Activated T-cell treated with anti-CD3 and anti-CD28 coated beads, Interleukin-2, amount 50 U/mL, for 4 hours (primary cell): ENCODE measurements at places on chromosomes 2 and 18.

- DNase-seq, result no peak
Observed at GRCh38 chr2:170493426-170494097, 221.6 kb upstream of the SP5 start.

DNA sequence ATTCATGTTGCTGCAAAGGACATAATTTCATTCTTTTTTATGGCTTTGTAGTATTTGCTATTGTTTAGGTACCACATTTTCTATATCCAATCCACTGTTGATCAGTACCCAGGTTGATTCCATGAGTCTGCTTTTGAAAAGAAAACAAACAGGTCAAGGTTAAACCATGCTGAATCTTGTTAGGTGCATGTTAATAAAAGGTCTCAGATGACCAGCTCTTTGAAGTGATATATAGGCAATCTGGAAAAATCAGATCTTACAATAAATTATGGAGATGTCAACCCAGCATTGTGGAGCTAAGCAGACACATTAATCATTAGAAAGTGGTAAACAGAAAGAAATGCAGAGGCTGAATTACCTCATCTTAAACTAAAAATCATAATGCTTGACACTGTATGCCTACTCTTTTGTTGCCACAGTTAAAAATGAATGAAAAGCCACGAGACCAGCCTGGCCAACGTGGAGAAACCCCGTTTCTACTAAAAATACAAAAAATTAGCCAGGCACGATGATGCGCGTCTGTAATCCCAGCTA lies 246.0 kb downstream of the CTNNA2 start:
- no peak for DNase-seq

GRCh38 chr2:188576006-188576405 lies 284.3 kb downstream of the GULP1 start:
- no peak for DNase-seq

GRCh38 chr18:78912336-78912735 lies 67.3 kb upstream of the SALL3 start:
- DNase-seq, result no peak

DNA sequence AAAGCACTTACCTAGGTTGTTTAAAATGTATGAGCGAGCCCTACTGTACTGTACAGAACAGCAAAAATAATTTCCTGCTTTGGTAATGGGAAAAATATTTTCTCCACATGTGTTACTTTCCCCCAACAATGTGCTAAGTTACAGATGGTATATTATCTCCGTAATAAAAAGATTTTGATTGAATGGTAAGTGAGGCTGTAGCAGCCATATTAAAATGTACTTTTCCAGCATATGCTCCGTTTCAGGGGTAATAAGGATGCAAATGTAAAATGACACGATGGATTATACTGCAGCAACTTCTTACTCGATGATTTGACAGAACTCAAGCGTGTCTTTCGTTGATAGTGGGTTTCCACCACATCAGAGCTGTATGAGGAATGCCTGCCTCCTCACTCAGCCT lies 50.5 kb downstream of the OSBPL6 start:
- DNase-seq, result no peak

DNA sequence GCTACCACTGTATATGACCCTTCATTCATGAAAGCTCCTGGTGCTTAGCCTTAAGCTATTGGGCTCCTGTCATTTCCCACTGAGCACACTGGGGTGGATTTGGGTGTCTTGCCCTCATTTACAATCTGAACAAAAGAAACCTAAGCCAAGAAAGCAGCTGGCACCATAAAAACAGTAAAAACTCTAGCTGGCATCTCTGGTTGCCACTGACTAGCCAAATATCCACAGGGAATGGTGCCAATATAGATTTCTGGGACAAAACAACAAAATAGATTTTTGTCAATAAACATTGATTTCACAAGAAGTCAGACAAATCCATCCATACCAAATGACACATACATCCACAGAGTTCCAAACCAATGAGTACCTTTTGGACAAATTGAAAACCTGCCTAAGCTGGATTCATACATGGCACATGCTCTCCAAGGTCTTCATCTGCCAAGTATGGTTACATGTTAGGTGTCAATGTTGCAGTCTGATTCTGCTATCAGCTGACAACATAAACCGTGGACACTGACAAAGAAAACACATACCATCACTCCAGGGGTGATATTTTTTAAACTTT lies 1081.5 kb upstream of the ZEB2 start:
- no peak for DNase-seq

GRCh38 chr2:130951018-130951417 lies 114.3 kb downstream of the ARHGEF4 start:
- DNase-seq, result no peak

- DNase-seq, result no peak
Observed at GRCh38 chr2:142140434-142140845, 9.6 kb upstream of the LRP1B start.

DNA sequence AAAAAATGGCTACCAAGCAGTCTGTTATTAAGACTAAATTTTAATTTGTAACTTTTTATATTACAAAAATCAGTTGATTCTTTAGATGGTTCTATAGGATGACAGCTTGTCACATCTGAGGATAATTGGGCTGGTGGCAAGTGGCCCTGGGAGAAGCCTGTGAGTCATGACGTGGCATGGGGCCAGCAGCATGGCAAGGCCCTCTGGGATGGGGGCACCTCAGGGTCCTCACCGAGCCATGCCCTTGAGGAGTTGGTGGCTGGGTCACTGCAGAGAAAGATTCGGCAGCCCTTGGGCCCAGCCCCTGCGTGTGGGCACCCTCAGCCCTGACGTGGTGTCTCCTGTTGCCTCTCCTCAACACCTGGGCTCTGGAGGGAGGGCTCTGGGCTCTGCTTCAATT lies 49.7 kb downstream of the STK25 start:
- DNase-seq, result no peak

GRCh38 chr2:55114597-55114996 lies 64.3 kb upstream of the RTN4 start:
- no peak for DNase-seq

GRCh38 chr18:56982766-56983165 lies 164.1 kb upstream of the BOD1L2 start:
- DNase-seq, result no peak

DNA sequence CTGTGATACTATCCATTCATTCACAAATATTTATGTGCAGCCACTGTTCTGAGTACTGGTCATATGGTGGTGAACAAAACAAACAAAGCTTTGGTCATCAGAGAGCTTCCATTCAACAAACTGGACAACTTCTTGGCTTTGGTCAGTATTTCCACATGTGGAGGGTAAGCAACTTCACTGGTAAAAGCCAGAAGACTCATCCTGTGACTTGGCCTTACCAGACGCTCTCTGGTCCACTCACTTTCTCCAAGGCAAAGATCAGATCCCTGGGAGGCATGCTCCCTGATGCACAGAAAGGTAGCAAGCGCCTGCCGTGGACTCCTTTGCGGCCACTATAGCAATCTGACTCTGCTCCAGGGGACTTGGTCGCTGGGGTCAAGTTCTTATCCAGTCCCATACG lies 179.5 kb downstream of the EN1 start:
- DNase-seq, result no peak

- no peak for DNase-seq
Observed at GRCh38 chr2:33019796-33020195, 73.0 kb downstream of the LTBP1 start.

GRCh38 chr2:236971131-236971821 lies 114.4 kb upstream of the COPS8 start:
- no peak for DNase-seq

DNA sequence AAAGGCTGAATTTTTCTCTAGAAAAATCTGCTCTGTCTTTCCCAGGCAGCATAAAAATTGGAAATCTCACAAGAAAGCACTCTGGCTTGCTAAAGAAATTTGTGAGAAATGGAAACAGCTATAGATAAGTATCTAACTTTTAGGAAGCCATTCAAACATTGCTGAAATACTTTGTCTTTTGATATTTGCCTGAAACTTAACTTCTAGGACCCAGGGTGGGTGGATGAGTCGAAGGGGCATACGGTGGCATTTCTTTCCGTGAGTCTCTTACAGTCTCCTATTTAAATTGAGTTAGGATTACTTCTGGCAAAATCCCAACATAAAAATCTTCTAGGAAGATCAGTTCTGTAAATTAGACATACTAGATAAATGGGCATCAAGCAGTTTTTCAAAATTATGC lies 532 bp upstream of the COL3A1 start:
- no peak for DNase-seq

- no peak for DNase-seq
Observed at GRCh38 chr2:6140509-6140908, 448.3 kb downstream of the SOX11 start.

GRCh38 chr2:40118622-40119021 lies 333.3 kb downstream of the SLC8A1 start:
- no peak for DNase-seq

DNA sequence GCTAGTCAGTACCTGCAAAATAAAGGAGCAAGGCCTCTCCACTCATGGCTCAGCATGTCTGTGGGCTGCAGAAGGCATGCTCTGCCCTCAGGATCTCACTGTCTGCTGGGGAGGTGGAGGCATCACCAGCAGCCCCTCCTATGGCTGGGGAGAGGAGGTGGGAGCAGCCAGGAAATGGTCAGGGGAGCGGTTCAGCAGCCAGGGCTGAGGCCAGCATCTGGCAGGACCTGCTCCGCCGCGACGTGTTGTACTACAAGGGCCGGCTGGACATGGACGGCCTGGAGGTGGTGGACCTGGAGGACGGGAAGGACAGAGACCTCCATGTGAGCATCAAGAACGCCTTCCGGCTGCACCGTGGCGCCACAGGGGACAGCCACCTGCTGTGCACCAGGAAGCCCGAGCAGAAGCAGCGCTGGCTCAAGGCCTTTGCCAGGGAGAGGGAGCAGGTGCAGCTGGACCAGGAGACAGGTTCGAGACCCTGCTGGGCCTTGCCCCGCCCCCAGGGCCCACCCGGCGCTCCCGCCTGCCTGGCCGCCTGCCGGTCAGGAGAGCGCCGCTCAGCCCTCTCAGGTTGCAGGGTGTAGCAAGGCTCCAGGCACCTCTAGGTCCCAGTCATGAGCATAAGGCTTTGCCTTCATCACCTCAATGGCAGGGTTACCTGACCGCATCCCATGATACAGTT lies 49.0 kb downstream of the FAM168B start:
- no peak for DNase-seq

GRCh38 chr2:149084924-149085795 lies 46.7 kb downstream of the LYPD6B start:
- DNase-seq, result no peak

DNA sequence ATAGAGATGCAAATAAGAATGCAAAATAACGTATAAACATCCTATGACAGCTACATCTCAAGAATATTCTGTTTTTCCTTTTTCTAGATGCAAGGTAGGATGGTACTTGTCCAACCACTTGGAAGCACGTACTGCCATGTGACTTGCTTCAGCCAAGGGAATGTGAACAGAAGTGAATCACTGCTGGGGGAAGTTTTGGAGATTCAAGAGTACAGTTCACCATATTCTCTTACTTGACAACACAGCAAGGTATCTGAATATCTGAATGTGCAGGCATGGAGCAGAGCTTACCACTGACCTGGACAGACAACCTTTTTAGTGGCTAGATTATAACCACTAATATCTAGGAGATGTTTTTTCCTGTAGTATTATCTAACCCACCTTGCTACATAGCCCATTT lies 53.0 kb downstream of the TRIP12 start:
- DNase-seq, result no peak

GRCh38 chr2:158079672-158080071 lies 22.0 kb upstream of the UPP2 start:
- DNase-seq, result no peak

GRCh38 chr2:47300609-47301276 lies 102.2 kb upstream of the MSH2 start:
- no peak for DNase-seq

DNA sequence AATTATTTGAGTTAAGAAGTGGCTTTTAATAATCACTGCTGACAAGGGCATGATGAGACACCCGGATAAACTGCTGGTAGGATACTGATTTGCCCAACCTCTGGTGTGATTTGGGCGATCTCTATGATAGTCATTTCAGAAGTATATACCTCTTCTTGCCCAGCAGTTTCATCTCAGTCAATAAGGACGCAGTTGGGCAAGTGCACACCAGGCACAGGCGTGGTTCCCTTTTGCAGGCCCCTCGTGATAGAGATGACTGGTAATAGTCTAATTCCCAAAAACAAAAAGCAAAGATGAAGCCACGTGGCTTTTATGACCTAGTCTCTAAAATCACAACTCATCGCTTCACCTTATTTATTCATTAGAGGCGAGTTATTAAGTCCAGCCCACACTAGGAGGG lies 246.4 kb downstream of the PRKCE start:
- no peak for DNase-seq

DNA sequence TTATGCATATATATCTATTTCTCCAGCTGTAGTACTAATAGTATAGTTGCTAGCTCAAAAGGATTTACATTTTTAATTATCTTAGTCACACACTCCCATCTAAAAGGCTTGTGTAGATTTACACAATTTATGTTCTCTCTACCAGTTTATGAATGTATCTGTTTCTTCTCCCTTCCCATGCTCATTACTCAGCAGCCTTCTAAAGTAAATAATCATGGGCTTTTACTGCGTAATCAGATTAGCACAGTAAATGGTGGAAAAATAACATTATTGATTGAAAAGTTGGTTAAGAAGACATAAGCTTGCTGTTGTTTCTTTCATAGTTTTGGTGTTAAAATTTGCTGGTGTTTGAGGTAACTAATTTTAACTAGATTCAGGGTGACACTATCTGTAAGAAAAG lies 81.8 kb downstream of the PTPN4 start:
- DNase-seq, result no peak

DNA sequence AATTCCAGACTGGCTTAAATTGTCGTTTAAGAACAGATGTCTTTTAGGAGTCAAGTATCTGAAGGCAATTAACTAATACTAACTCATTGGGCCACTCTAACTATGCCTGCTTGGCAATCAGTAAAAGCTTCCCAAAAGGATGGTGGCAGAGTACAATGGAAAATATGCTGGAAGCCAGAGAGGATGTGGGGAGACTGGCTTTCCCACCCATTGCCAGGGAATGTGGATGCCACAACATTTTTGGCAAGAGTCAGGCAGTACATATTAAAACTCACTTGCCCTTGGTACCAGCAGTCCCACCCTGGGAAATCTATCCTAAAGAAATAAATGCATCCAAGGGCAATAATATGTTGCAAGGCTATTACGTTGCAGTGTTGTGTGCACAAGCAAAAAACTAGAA lies 74.0 kb upstream of the FZD7 start:
- no peak for DNase-seq

GRCh38 chr2:45812011-45812500 lies 160.6 kb downstream of the PRKCE start:
- no peak for DNase-seq

GRCh38 chr2:219783359-219783975 lies 156.0 kb downstream of the SLC4A3 start:
- DNase-seq, result no peak

DNA sequence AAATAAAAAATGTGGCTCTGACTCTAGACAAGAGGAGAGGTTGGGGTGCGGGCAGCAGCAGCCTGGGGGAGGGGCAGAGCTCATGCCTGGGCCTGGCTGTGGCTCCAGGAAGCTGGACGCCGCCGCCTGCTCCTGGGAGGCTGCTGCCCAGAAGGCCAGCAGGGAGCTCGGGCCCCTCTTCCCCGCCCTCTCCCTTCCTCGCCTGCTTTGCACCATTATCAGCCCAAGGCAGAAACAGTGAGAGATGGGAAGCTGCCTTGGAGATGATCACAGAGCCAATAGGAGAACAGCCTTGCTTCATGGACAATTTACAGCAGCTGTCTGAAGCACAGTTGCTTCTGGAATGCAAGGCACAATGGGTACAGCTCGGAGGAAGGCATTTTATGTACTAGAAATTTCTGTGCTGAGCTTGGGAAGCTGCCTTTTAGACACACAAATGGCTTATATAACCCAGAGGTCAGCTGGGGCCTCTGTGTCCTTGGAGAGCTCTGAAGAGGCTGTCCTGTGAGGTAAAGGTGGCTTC lies 55.3 kb upstream of the AFF3 start:
- DNase-seq, result no peak

GRCh38 chr2:219448099-219448775 lies 13.6 kb downstream of the SPEG start:
- DNase-seq, result no peak
